ENCODE measurements at places on chromosomes 16 and 17.

- DNase-seq, result no peak
Observed at GRCh38 chr17:49358641-49359247, 3.3 kb downstream of the ZNF652 start.

- DNase-seq, result no peak
Observed at GRCh38 chr16:47581114-47581513, 120.0 kb downstream of the PHKB start.

DNA sequence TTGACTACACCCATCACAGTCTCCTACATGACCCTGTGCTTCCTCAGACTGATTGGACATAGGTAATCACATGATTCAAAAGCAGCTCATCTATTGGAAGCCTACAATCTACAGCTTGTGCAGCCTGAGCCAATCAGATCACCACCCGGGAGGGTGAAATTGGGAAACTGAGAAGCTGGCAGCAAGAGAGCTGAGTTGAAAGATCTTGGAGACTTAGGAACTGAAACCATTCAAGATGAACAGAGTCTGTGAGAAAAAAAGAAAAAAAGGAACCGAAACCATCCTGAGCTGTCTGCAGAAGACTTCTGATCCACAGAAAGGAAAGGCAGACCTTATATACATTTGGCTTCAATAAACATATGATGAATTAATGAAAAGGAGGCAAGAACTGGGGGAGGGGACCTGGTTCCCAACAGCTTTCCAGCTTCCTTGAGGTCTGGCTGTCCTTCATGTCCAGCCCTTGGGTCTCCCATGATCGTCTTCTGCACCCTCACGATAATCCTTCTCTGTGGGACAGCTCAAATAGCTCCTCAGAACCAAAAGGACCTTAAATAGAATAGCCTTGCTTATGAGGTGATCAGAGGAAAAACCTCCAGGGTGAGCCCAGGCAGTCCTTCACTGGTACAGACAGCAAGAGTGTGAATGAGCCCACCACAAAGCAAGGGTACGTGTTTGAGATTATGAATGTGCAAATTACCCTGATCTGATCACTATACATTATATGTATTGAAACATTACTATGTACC, 32.6 kb downstream of the PLXDC1 start:
- DNase-seq, result no peak

- DNase-seq, result no peak
Observed at GRCh38 chr16:7839568-7839967, 506.9 kb downstream of the RBFOX1 start.

- no peak for DNase-seq
Observed at GRCh38 chr17:59702304-59702703, 4.9 kb downstream of the PTRH2 start.

- DNase-seq, result no peak
Observed at GRCh38 chr16:56625943-56626654, 518 bp downstream of the MT1E start.

- no peak for DNase-seq
Observed at GRCh38 chr16:49757559-49758069, 98.3 kb downstream of the ZNF423 start.

DNA sequence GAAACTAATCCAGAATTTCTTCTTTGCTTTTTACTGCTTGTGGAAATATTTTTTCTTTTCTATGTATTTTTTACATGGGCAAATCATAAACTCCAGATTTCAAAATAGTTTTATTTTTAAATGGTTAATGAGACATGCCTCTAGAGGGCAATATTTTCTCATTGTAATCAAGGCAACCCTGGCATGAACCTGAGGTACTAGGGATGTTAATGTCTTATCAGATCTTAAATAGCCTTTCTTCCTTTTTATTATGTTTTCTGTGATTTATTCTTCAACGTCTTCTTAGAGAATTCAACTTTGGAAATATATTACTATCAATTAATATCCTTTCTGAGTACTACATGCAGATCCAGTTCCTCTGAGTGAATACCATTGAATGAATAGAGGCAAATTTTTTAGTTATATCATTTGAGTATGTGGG, 324.7 kb downstream of the BCAS3 start:
- DNase-seq, result peak; percentile 55

DNA sequence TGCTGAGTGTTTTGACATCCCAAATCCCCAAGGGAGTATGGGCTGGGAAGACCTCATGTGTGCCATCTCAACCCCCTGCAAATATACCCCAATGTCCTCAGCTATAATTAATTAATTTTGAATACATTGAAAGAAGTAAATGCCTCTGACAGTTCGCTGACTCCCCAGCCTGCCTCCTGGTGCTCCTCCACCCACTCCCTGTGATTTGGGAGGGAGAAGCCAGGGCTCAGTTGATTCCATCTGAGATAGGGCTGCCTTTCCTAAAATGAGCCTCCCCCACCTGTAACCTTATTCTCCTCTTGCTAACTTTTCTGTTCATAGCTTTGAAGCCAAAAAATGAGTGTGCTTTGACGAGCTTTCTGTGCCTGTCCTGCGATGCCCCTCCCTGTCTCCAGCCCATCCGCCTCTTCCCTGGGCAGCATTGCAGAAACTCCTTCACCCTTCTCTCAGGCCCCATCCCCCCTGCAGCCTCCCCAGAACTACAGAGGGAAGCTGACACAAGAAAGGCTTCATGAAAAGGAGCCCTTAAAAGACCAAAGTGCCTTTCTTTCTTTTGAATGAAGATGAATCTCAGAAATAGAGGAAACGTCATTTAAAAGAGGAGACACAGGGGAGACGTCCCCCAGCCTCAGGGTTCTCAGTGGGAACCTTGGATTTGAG, 70.3 kb downstream of the HLF start:
- DNase-seq, result no peak

DNA sequence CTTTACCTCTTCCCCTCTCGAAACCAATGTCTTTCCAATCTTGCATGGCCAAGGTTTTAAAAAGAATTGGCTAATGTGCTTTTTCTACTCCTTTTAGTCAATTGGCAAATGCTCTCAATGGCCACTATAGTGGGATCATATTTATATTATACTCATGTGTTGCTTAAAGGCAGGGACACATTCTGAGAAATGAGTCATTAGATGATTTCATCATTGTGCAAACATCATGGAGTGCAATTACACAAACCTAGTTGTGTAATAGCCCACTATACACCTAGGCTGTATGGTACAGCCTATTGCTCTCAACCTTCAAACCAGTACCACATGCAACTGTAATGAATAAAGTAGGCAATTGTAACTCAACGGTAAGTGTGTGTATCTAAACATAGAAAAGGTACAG, 180.9 kb downstream of the HS3ST3A1 start:
- no peak for DNase-seq

GRCh38 chr17:7850701-7851437, 4.0 kb upstream of the TMEM88 start:
- no peak for DNase-seq

DNA sequence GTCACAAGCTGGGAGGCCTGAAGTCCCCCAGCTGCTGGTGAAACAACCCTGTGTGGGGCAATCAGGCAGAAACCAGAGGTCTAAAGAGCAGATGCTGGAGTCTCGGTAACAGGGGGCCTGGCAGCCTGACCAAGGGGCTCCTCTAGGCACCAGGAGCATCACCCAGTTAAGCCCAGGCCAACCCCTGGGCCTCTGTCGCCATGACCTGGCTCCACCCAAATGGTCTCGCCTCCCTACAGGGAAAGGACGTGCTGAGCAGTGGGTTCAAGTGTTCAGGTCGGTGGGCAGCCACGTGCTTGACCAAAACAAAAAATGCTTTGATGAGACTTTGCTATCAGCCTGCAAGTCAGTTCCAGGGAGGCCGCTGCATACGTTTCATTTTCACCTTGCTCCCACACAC, 240.3 kb downstream of the ZNF423 start:
- DNase-seq, result no peak

- no peak for DNase-seq
Observed at GRCh38 chr17:63120406-63120805, 154.4 kb downstream of the TANC2 start.

DNA sequence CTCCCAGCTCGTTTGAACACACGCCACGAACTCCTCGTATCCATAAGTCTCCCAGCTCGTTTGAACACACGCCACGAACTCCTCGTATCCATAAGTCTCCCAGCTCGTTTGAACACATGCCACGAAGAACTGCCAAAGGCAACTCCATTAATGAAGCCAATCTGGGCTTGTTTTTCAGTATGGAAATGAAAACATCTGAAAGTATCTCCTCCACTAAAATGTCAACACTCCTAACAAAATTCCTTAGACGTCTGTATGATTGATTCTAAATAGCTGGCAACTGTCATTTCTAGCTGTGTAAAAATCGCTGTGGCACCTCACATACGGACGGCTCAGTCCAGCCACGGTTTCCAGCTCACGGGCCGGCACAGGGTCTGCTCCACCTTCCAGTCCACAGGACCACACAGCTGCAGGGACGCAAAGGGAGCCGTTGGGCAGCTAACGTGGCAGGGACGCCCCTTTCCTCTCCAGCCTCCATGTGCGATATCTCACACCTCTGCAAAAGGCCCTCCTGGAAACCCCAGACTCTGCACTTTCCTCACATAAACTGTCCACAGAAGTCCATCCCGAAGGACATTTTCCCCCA, 67.1 kb upstream of the METRNL start:
- DNase-seq, result peak; percentile 41

- no peak for DNase-seq
Observed at GRCh38 chr16:76193906-76194615, 83.1 kb upstream of the CNTNAP4 start.

- peak; percentile 90 for DNase-seq
Observed at GRCh38 chr17:50533720-50534148, 1.2 kb downstream of the EPN3 start.

- no peak for DNase-seq
Observed at GRCh38 chr16:88360999-88361398, 21.8 kb upstream of the ZNF469 start.

- no peak for DNase-seq
Observed at GRCh38 chr16:81029930-81030604, 5.6 kb upstream of the ATMIN start.

- no peak for DNase-seq
Observed at GRCh38 chr16:76524356-76524755, 247.2 kb downstream of the CNTNAP4 start.

DNA sequence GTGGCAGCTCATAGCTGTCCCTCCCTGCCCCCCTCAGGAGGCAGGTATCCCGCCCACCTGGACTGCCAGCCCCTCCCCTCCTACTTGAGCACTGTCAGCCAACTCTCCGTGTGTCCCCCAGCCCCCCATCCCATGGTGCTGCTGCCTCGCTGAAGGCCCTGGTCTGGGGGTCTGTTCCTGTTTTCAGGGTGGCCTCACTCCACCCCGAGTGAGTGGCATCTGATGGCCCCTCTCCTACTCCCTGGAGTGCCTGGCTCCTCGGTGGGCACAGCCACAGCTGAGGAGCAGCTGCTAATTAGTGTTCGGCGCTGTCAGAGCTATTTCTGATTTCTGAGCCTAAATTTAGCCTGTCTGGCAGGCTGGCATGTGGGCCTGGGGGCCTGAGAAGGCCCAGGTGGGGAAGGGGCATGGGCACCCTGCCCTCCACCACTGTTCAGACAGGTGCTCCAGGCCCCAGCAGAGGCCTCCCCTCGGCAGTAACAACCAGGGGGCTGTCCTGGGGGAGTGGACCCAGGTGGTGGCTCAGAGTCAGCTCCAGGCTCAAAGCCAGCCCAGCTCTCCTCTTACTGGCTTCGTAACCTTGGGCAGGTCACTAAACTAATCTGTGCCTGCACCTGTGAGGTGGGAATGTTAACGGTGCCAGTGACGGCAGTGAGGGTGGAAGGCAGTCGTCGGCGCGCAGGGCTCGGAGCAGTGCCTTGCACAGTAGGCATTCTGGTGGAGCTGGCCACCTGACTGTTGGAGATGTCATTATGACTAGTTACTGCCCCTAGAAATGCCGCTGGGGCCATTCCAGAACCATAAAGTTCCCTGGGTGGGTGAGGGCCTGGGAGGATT, 6.5 kb downstream of the FMNL1 start:
- DNase-seq, result no peak

DNA sequence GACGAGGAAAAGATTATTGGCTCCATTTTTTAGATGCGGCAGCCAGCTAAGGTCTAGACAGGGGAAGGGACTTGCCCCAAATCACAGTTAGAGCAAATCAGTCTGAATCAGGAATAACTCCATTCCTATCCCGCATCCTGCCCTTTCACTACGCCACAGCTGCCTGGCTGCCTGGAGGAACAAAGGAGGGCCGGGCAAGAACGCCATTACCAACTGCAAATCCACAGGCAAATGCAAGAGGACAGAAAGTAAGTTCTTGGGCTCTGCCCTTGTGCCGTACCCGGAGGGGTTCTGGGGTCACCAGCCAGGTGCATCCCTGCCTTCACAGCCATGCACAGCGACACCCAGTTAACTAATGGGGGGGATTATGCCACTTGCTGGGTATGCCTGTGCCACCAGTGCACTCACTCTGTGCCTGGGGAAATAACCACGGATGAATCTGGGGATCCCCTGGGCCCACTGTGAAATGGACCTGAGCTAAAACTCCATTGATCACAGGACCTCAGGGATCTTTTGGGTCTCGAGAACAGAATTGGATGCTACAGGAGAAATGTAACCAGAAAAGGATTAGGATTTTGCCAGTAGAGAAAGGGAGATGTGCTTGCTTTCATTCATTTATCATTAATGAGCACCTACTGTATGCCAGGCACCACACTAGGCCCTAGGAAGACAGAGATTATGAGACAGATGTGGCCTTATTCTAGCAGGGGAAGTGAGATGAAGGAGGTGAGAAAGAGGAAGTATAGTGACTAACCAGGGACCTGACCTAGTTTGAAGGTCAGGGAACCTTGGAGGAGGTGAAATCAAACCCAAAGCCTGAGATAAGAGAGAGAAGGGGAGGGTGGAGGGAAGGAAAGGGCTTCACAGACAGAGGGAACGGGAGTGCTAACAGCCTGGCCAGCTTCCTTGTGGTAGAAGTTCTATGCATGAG, 17.7 kb downstream of the BCL7C start:
- DNase-seq, result peak; percentile 55

DNA sequence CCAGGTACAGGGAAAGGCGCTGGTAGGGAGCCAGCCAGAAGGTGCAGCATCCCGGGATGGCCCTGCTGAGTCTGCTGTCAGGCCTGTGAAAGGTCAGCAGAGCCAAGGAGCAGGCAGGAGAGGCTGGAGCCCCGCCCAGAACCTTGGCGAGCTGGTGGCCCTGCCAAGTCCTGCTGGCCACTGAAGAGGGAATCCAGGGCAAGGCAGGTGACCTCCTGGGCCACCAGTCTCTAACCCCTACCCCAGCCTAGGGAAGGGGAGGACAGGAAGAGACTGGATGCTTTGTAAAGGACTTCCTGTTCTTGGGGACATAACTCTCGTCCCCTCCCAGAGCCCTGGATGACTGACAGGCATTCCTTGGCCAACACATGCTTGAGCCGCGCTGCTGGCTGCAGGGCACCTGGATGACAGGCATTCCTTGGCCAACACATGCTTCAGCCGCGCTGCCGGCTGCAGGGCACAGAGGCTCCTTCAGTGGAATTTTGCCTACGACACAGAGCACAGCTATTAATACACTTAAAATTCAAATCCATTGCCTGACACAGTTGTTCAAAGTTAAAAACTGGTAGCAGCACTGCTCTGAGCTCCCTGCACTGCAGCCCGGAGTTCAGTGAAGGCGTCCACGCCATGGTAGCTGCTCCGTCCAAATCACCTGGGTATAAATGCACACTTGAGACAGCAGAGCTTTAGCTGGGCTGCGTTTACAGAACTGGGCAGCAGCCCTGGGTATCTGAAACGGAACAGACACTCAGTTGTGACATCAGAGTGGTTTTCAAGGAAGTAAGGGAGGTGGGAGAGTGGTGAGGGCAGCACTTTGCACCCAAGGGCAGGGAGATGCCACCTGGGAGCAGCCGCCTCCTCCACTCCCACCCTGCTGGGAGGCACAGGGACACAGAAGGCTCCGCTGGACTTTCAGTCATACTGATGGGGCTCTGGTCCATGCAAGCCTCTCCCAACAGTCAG, 2.0 kb upstream of the BRICD5 start:
- DNase-seq, result no peak

GRCh38 chr17:79323566-79323965, 248.9 kb downstream of the ENGASE start:
- no peak for DNase-seq

GRCh38 chr16:87119168-87119567, 198.0 kb downstream of the C16orf95 start:
- DNase-seq, result no peak
